HEK293T (cell line): ENCODE measurements at places on chromosomes 1 and 21.

GRCh38 chr21:40244981-40245380, 377.7 kb downstream of the PCP4 start:
- no peak for DNase-seq

DNA sequence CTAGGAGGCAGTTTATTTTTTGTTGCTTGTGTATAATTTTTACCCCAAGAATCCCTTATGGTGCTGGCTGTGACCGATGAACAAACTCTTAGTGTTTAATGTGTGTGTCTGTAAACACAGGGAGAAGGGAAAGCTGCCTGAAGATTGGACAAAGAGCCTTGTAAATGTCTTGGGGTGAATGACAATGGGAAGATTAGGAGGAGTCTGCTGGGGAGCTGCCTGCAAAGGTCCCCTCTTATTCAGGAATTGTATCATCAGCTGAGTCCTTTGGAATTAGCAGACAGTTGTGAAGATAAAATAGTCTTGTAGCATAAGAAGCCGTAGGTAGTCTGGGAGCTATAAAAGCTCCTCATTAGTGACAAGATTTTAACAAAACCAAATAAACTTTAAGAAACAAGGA, 88.4 kb downstream of the RUNX1 start:
- no peak for DNase-seq

- DNase-seq = peak; percentile 58
Observed at GRCh38 chr1:200198236-200198635, 170.7 kb downstream of the NR5A2 start.

DNA sequence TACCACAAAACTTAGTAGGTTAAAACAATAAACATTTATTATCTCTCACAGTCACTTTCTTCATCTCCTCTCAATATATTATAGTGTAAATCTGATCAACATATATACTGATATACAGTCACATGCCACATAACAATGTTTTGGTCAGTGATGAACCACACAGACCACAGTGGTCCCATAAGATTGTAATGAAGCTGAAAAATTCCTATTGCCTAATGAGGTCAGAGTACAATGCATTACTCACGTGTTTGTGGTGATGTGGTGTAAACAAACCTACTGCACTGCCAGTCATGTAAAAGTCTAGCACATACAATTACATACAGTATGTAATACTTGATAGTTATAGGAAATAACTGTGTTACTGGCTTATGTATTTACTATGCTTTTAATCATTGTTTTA, 30.1 kb downstream of the OLFML3 start:
- DNase-seq = no peak
